ENCODE measurements at places on chromosomes 11 and 22. TPM values are rescaled to one million over a fixed set of nuclear protein-coding genes. Genes with fewer than 3 reads are reported as not detected.

Gene POGLUT3
- 8.5 TPM for total RNA-seq

Gene GLYAT
- total RNA-seq = not detected

- DNase-seq = no peak
Observed at GRCh38 chr11:70031631-70032469, 46.3 kb upstream of the ANO1 start.

Gene MUC5AC
- not detected for total RNA-seq

Measured in cardiac muscle cell (in vitro differentiated cells and primary cell).